ENCODE measurements at places on chromosomes 1 and 21. TPM values are rescaled to one million over a fixed set of nuclear protein-coding genes. Genes with fewer than 3 reads are reported as not detected.

GRCh38 chr1:222546091-222546490, 1.8 kb downstream of the HHIPL2 start:
- no peak for DNase-seq

GRCh38 chr1:4380564-4381168, 273.7 kb upstream of the AJAP1 start:
- no peak for DNase-seq

GRCh38 chr1:150650193-150650592, 20.8 kb upstream of the ENSA start:
- DNase-seq: no peak

GRCh38 chr1:74340656-74341055, 105.5 kb downstream of the TNNI3K start:
- no peak for DNase-seq

DNA sequence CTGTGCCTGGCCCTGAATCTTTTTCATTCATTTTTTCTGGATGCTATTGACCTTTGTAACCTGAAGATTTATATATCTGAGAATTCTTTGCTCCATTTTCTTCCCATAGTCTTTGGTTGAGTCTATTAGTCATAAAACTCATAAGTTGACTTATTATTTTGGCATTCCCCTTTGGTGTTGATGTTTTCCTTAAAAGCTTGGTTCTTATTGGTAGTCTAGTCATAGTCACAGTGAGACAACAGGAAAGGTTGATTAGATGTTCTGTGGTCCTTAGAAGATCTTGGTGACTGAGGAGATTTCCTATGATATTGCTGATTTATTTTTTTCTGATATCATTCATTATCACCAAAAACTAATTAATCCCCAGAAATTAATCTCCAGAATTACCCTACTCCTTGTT, 86.2 kb downstream of the PTPRC start:
- DNase-seq: no peak

GRCh38 chr1:73914951-73915350, 283.0 kb downstream of the LRRIQ3 start:
- DNase-seq: no peak

- DNase-seq: no peak
Observed at GRCh38 chr1:56286956-56287355, 292.4 kb downstream of the PLPP3 start.

Gene TACSTD2
- total RNA-seq: 65.3 TPM

Gene CTSS
- 17.6 TPM for total RNA-seq

Gene ANGPTL1
- 210 TPM for total RNA-seq

Gene ALG14
- 1.0 TPM for total RNA-seq

Gene CNIH3
- total RNA-seq: 2.6 TPM

Gene MATN1
- total RNA-seq: not detected

Gene KRTAP20-3
- not detected for total RNA-seq

All from tongue (tissue), 3 donors.